ENCODE measurements at places on chromosomes 12 and 14.

DNA sequence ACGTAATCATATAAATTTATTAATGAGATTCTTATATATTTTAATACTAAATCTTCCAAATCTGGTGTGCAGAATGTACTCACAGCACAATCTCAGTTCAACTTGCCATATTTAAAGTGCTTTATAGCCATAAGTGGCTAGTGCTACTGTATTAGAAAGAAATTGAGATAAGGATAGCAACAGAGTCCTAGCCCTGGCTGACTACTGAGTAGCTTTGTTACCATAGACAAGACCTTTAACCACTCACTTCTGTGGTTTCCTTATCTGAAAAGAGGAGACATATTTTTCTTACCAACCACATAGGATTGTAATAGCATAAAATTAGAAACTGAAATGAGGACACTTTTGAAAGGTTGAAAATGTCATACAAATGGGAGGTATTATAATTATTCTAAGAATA, 2.0 kb upstream of the CHURC1 start:
- DNase-seq: no peak

GRCh38 chr12:99267038-99267437, 380.5 kb upstream of the GARIN6 start:
- DNase-seq: no peak

DNA sequence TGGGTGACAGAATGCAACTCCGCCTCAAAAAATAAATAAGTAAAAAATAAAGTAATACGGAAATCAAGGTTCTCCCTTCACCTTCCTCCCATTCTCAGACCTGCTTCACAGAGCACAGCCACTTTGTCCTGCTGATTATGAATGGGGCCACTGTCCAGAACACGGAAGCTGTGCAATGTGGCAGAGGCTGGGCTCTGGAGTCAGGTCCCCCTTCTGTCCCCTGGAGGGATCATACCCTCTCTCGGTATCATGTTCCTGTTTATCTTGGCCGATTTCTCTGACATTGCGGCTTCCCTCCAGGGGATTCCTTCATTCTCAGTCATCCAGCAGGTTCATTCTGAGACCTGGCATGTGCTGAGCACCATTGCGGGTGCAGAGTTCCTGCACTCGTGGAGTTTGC, 11.3 kb downstream of the PPP2R5C start:
- no peak for DNase-seq

DNA sequence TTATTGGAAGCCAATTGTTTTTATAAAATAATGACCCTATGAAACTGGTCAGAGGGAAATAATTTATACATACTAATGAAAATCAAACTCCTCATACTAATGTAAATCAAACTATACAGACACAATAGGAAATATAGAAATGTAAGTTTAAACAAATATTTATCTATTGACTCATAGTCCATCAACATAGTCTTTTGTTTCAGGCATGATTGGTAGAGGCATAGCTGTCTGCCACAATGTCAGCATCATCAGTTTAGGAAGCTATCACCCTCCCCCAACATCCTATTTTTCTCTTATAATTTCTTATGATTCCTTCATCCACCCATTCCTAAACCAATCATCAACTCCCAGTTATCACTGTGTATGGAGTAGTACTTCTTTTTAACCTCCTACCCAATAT, 117.7 kb downstream of the SLC38A6 start:
- no peak for DNase-seq

DNA sequence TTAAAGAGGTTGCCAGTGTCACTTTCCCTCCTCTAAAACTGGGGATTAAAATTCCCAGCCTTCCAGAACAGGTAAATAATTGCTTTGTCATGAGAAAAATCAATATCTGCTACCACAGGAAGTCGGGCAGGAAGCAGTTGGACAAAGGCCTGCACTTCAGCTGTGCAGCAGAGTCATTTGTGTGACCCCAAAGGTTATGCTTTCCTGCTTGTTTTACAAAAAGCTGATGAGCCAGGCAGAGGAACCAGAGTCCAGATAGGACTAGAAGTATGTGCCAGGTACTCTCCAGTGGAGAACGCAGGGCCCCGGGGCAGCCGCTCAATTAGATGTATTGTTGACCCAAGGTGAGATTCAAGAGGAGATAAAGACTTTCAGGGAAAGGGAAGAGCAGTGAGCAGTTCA, 117.1 kb upstream of the FRMD6 start:
- DNase-seq: no peak

DNA sequence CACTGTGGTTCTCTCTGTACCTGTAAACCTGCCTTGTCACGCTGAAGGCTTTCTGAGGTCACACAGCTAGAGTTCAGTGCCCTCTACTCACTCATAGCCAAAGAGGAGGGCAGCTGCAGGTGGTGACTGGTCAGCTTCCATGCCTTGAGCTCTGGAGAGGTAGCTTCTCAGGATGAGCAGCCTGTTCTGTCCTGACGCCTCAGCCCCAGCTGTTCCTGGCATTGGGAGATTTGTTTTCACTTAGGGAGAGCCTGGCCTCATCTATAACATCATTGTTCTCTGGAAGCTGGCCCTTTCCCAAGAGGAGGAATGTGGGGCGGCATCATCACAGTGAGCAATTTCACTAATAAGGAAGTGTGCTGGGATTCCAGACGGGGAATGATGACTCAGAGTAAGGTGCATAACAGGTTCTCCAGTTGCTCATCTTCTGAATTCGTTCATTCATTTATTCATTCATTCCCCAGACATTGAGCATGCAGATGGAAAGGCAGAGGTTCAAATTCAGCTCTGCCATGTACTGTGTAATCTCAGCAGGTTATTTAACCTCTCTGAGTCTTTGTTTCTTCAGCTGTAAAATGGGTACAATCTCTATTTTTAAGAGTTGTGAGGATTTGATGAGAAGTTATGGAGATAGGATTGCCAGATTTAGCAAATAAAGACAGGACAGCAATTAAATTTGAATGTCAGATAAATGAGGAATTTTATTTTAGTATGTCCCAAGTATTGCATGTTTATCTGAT, 255.8 kb upstream of the CRY1 start:
- DNase-seq: no peak

DNA sequence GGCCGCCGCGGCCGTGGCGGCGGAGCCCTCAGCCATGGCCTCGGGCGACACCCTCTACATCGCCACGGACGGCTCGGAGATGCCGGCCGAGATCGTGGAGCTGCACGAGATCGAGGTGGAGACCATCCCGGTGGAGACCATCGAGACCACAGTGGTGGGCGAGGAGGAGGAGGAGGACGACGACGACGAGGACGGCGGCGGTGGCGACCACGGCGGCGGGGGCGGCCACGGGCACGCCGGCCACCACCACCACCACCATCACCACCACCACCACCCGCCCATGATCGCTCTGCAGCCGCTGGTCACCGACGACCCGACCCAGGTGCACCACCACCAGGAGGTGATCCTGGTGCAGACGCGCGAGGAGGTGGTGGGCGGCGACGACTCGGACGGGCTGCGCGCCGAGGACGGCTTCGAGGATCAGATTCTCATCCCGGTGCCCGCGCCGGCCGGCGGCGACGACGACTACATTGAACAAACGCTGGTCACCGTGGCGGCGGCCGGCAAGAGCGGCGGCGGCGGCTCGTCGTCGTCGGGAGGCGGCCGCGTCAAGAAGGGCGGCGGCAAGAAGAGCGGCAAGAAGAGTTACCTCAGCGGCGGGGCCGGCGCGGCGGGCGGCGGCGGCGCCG, 381 bp downstream of the YY1 start:
- no peak for DNase-seq

GRCh38 chr12:83261998-83262397, 575.3 kb downstream of the TMTC2 start:
- no peak for DNase-seq

GRCh38 chr12:46237371-46238045, 31.3 kb downstream of the SLC38A1 start:
- DNase-seq: no peak

GRCh38 chr14:39755269-39755878, 323.1 kb upstream of the FBXO33 start:
- no peak for DNase-seq

DNA sequence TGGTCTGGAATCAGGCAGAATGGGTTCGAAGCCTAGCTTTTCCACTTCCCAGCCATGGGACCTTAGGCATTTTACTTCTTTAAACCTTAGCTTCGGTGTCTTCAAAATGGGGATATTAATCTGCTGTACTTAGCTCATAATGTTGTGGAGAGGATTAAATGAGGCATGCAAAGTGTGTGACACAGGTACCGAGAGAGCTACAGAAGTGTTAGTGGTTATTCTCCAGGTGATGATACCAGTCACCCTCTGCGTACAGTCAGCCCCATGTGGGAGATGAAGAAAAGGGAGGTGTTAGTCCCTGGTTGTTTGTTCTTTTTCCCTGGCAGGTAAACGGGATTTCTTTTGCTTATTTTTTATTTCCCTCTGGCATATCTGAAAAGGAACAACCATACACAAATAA, 212.1 kb downstream of the PHLDA1 start:
- no peak for DNase-seq

DNA sequence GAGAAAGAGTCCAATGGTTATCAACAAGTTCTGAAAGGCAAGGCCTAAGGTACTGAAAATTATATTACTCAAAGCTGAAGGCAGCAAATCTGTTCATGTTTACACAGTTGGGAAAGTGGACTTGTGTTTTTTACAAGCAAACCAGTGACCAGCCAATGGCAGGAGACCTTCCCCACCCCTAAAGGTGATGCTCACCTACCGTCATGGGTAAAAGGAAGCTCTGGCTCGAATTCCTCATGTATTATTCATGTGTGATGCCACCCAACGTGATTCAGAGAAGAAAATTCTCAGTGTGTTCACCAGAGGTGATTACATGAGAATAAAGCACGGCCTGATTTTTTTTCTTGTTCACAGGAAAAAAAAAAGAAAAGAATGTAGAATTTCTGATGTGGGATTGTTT, 1161.2 kb upstream of the SEL1L start:
- DNase-seq: no peak

DNA sequence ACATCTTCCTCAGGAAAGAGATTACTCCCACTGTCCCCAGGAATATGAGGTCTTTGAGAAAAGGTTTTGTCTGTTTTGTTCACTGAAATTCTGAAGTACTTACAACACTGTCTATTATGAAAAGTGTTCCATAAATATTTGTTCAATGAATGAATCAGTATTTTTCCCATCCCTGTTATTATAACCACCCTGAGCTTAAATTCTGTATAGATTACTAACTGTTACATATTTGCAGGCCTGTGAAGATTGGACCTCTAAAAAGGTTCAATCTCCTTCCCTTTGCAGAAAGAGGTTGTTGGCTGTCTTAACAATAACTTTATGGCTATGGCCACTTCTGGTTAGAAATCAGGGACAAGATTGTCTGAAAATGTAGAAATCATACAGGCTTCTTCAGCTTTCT, 174.5 kb upstream of the NPAS3 start:
- no peak for DNase-seq

DNA sequence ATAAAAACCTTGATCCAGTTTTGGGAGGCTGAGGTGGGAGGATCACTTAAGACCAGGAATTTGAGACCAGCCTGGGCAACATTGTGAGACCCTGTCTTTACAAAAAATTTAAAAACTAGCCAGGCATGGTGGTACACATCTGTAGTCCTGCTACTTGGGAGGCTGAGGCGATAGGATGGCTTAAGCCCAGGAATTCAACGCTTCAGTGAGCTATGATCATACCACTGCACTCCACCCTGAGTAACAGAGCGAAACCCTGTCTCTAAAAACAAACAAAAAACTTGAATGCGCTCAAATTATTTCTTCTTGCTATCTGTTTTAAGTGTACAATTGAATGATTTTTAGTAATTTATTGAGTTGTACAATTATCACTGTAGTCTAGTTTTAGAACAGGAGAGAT, 20.1 kb downstream of the WDR20 start:
- no peak for DNase-seq

- DNase-seq: no peak
These were observed 8.7 kb downstream of the STAC3 start for GRCh38 chr12:57242329-57242690.

GRCh38 chr12:45303945-45304344, 88.0 kb downstream of the ANO6 start:
- DNase-seq: no peak

GRCh38 chr14:94717808-94718207, 52.1 kb downstream of the GSC start:
- no peak for DNase-seq

DNA sequence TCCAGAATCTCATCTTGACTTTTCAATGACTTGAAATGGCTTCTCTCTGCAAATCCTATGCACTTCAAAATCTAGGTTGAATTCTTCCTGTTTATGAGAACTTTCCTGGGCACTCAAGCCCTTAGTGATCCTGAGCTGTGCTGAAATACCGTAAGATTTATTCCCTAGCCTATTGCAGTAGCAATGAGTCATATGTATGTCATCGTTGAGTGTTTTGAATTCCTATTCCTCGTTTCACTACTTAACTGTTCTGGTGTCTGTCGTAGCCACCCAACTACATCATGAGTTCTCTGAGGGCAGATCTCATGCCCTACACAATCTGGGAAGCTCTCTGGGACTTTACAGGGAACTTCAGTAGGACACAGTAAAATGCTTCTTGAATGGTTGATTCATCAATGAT, 190.8 kb upstream of the TMEM132C start:
- DNase-seq: no peak

DNA sequence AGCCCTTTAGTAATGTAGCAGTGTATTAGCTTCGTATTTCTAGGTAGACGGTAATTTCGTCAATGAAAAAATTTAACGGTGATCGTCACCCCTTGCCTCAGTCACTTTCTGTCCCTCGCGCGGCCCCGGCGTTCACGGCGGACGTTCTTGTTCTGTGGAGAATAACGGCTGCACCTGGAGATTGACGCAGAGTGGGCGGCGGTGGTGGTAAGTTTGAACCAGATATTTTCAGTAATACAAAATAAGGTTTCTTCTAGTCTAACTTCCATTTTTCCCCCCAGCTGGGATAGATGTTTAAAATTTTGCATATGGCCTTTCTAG, 341 bp downstream of the ZNF10 start:
- DNase-seq: peak; percentile 29

Measured in esophagus squamous epithelium (tissue), 5 donors.